ENCODE measurements at places on chromosomes 5 and 9.

DNA sequence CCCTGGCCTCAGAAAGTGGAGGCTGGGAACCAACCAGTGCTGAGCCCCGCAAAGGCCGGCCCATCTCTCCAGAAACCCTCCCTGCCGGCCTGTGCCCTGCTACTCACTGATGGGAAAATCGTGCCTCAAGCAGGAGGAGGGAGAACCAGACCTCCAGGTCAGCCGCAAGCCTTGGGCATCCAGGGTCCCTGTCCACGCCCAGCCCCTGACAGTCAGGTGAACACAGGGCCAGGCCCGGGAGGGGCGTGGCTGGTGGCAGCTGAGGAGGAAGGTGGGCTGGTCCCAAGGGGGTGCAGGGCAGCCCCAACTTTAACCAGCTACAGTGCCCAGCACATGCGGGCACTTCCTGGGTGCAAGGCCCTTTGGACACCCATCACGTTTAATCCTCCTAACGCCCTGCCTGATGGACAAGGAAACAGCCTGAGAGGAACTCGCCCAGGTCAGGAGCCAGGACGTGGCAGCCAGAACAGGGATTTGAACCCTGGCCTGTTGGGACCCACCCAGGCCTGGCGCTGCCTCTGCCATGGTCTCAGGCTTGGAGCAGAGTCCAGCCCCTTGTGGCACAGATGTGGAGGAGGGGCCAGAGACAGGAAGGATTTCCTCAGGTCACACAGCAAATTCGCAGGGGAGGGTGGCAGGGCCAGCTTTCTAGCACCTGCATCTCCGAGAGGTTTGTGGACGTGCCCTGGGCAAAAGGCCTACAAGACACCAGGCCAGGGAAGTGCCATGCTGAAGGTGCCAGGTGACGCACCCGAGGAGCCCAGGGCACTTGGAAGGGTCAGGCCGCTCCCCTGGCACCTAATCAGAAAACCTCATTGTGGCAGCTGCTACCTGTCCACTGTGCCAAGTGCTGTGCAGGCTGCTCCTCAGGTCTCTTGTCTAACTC, 4.5 kb downstream of the RALGDS start:
- DNase-seq = no peak

DNA sequence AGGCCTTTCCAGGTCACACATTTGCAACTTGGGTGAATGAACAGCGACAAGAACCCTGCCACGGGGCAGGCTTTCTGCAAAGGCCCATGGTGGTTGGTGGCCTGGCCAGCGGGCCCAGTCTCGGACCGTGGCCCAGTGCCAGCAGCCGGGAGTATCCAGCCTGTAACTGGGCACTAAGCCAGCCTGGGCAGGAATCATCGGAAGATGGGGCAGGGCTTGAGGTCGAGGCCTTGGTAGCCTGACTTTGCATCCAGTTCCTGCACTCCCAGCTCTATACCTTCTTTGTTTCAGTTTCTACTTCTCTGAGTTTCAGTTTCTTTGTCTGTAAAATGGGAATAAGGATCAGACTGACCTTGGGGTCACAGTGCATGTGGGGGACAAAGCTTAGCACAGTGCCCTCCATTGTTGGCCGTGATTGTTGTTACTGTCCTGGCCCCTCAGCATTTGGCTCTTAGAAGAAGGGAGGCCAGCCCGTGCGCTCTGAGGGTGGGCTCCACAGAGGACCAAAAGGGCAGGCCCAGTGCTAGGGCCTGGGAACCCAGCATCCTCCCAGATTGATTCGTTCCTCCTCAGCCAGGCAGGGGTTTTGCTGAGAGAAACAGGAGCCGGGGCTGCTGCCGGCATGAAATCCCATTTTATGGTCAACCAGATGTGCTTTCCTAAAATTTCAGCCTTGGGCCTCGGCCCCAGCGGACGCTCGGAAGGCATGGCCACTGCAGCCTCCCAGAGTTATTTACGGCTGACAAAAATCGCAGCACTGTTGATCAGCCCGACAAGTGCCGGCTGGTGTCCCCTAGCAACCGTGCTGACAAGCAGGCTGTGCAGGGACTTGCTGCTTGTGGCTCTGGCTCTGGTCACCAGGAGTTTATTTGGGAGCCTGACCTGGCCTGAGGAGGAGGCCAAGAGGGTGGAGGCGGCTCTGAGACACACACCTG, 43.6 kb downstream of the JADE2 start:
- DNase-seq = no peak

DNA sequence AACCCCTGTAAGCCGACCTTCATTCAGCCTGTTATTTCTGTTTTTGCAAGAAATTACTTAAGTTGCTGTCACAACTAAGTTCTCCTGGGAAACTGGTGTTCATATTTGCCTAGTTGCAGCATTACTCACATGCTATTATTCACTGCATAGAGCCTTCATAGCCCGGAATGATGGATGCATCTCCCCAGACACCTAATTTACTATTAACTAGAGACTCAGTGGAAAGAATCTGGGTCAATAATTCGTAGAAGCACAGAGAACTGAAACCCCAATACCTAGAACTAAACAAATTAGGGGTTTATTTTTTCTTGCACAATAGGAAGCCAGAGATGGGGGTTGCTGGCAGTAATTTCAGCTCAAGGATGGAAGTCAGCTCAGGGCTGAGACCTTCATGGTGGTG, 45.7 kb upstream of the FAM170A start:
- DNase-seq = no peak

DNA sequence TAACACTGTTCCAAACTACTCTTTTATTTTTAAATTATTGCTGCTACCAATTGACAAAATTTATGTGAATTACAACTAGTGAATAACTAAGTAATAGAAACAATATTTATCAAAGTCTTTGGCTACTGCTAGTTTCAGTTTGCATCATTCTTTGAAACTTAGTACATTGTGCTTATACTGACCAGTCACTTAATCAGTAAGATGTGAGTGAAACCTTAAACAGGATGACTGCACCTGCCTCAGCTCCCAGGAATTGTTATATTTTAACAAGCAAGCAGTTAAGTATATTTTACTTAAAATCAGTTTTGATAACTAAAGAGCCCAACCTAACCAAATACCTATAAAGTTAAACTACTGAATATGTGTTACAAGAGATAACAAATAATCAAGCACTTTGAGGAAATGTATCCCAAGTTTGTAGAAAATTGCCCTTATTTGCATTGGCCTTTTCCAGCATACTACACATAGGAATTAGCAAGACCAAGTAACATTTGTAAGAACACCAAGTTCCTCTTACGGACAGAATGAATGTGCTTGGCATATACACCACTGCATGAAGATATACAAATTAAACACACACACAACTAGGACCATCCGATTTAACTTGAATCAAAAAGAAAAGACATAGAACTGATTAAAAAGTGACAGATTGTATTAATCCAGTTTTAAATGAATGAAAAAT, 545.5 kb upstream of the DAB2 start:
- no peak for DNase-seq

GRCh38 chr9:136735812-136736480, 6.8 kb downstream of the LCN10 start:
- no peak for DNase-seq

DNA sequence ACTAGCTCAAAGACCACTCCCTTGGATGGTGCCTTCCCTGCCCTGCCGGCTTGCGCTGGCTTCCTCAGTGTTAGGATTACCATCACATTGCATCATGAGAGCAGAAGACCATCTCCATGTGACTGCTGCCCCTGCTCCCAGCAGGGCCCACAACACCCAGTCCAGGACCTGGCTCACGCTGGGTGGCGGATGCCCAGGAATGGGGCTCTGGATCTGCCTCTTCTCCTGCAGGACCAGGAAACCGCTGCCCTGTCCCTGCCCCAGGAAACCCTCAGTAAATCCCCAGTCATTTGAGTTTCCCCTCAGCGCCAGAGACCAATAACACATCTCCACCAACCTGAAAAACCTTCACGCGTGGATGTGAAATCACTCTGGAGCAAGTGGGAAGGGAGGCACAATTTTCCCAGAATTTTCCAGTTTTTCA, 3.3 kb upstream of the RNF44 start:
- no peak for DNase-seq

GRCh38 chr9:29773676-29774075, 2200.4 kb upstream of the C9orf72 start:
- no peak for DNase-seq

All from CD4-positive, alpha-beta T cell treated with Interleukin-21 for 1 hour (primary cell).